Caco-2 (cell line): ENCODE measurements at places on chromosomes 1 and 21. TPM values are rescaled to one million over a fixed set of nuclear protein-coding genes. Genes with fewer than 3 reads are reported as not detected.
A peak's percentile ranks its signal among the peaks of the same experiment; 100 is the strongest.

The CELA3B gene
- total RNA-seq: not detected in 2 replicates

DNA sequence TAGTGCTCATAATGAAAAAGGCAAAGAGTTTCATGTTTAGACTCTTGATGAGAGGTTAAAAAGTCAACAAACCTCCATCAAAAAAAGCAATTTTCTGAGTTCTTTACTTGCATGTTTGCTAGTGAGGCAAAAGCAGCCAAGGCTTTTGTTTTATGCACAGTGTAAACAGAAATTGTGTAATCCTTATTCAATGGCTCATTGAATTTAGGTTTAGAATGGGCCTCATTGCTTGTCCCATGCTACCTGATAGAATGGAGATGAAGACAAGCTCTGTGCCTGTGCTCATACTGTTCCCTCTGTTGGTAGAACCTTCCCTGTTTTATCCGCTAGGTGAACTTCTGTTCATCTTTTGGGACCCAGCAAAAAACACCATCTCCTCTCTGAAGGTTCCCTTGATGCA lies 10.0 kb upstream of the LRRC8D start:
- peaks cover 46% of the 10 kb centered on the region for H3K4me1 ChIP-seq
- no peaks in the 10 kb centered on the region for H3K27me3 ChIP-seq
- DNase-seq: no peak
- H3K36me3 ChIP-seq: no peaks in the 10 kb centered on the region
- H3K4me3 ChIP-seq: no peak overlapping the region

DNA sequence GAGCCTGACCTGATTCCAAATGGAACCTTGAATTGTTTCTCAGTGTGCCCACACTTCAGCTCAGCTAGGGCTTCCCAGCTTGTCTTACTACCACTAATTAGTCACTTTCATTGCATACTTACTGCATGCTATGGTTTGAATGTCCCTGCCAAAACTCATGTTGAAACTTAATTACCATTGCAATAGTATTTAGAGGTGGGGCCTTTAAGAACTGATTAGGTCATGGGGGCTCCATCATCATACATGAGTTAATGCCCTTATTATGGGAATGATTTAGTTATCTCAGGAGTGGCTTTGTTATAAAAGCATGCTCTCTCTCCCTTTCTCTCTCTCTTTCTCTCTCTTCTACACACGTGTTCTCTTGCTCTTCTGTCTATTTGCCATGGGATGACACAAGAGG lies 68.3 kb downstream of the NENF start:
- no peak overlapping the region for H3K27ac ChIP-seq
- no peaks in the 10 kb centered on the region for H3K36me3 ChIP-seq
- H3K4me1 ChIP-seq: peaks cover 5% of the 10 kb centered on the region
- DNase-seq: no peak

DNA sequence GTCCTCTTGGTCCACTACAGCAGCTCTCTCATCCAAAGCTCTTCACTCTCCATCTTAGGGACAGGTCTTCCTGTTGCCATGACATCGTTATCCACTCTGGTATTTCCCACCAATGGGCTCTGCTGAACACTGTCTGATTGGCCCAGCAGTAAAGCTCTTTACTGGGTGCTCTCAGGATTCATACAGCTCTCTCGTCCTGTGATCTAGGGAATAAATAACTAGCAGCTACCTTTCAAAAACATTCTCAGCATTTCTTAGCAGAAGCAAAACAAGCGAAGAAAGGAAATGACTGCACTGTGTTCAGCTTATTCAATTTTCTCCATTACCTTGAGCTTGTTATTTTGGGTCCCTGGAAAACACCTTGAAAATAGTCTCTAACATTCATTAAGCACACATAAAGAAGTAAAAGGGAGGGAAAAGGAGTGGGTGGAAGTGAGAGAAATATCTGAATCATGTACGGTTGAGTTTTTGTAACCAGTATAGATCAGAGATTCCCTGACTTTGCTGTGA lies 163.4 kb upstream of the SGIP1 start:
- no peak overlapping the region for H3K4me3 ChIP-seq
- no peaks in the 10 kb centered on the region for H3K27me3 ChIP-seq
- no peaks in the 10 kb centered on the region for H3K4me1 ChIP-seq
- H3K27ac ChIP-seq: no peak overlapping the region
- no peaks in the 10 kb centered on the region for H3K36me3 ChIP-seq
- no peak for DNase-seq

- no peak overlapping the region for H3K4me3 ChIP-seq
- no peaks in the 10 kb centered on the region for H3K36me3 ChIP-seq
- no peak overlapping the region for H3K27ac ChIP-seq
- H3K27me3 ChIP-seq: no peaks in the 10 kb centered on the region
These were observed 149.4 kb downstream of the NFIA start for GRCh38 chr1:61231795-61232194.

The RYR2 gene
- 3.4 and 3.6 TPM in 2 replicates for total RNA-seq

GRCh38 chr1:205003358-205004131 lies 39.5 kb upstream of the CNTN2 start:
- no peak overlapping the region for H3K27ac ChIP-seq
- peak; percentile 53 for DNase-seq
- no peaks in the 10 kb centered on the region for H3K27me3 ChIP-seq
- no peaks in the 10 kb centered on the region for H3K36me3 ChIP-seq
- H3K4me3 ChIP-seq: no peak overlapping the region

The HMCN1 gene
- total RNA-seq: 0.02 and 0.49 TPM in 2 replicates

GRCh38 chr1:170377896-170378634 lies 153.9 kb upstream of the GORAB start:
- DNase-seq: no peak
- H3K36me3 ChIP-seq: no peaks in the 10 kb centered on the region
- H3K4me3 ChIP-seq: no peak overlapping the region
- H3K27ac ChIP-seq: no peak overlapping the region

GRCh38 chr1:199522338-199522737 lies 505.2 kb upstream of the NR5A2 start:
- H3K36me3 ChIP-seq: no peaks in the 10 kb centered on the region
- no peaks in the 10 kb centered on the region for H3K27me3 ChIP-seq
- no peaks in the 10 kb centered on the region for H3K4me1 ChIP-seq
- H3K4me3 ChIP-seq: no peak overlapping the region
- no peak overlapping the region for H3K27ac ChIP-seq

DNA sequence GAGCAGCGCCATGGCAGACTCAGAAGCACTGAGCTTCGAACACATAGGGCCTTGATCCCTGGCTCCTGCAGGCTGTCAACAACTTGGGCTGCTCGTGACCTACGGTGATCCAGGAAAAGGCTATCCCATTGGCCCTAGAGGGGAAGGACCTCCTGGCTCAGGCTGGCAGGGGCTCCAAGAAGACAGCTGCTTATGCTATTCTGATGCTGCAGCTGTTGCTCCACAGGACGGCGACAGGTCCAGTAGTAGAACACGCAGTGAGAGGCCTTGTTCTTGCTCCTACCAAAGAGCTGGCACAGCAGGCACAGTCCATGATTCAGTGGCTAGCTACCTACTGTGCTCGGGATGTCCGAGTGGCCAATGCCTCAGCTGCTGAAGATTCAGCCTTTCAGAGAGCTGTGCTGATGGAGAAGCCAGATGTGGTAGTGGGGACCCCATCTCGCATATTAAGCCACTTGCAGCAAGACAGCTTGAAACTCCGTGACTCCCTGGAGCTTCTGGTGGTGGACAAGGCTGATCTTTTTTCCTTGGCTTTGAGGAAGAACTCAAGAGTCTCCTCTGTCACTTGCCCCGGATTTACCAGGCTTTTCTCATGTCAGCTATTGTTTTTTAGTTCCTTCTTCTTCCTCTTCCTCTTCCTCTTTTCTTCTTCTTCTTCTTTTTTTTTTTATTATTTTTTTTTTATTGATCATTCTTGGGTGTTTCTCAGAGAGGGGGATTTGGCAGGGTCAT lies 18.9 kb downstream of the ITLN2 start:
- H3K27me3 ChIP-seq: no peaks in the 10 kb centered on the region
- no peaks in the 10 kb centered on the region for H3K36me3 ChIP-seq
- no peak overlapping the region for H3K4me3 ChIP-seq
- no peaks in the 10 kb centered on the region for H3K4me1 ChIP-seq
- no peak overlapping the region for H3K27ac ChIP-seq

DNA sequence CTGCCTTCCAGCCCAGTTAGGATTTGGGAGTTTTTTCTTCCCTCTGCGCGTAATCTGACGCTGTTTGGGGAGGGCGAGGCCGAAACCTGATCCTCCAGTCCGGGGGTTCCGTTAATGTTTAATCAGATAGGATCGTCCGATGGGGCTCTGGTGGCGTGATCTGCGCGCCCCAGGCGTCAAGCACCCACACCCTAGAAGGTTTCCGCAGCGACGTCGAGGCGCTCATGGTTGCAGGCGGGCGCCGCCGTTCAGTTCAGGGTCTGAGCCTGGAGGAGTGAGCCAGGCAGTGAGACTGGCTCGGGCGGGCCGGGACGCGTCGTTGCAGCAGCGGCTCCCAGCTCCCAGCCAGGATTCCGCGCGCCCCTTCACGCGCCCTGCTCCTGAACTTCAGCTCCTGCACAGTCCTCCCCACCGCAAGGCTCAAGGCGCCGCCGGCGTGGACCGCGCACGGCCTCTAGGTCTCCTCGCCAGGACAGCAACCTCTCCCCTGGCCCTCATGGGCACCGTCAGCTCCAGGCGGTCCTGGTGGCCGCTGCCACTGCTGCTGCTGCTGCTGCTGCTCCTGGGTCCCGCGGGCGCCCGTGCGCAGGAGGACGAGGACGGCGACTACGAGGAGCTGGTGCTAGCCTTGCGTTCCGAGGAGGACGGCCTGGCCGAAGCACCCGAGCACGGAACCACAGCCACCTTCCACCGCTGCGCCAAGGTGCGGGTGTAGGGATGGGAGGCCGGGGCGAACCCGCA lies at the start of gene PCSK9:
TSS of gene PCSK9 (plus strand) at position 207 of the 741 bp plus-strand sequence. CDS start at position 497, 290 bp downstream.
- peak within 1 kb of the TSS; percentile 96 for H3K4me3 ChIP-seq
- peaks cover 9% of the 10 kb centered on the region for H3K4me1 ChIP-seq
- no peaks in the 10 kb centered on the region for H3K27me3 ChIP-seq
- peak; percentile 82 for DNase-seq
- peaks cover 1% of the 10 kb centered on the region; the same call in 1 of the 2 replicates for H3K36me3 ChIP-seq
- peak within 1 kb of the TSS; percentile 72 for H3K27ac ChIP-seq

- no peaks in the 10 kb centered on the region for H3K36me3 ChIP-seq
- DNase-seq: no peak
- H3K27me3 ChIP-seq: no peaks in the 10 kb centered on the region
- H3K27ac ChIP-seq: no peak overlapping the region
These were observed 8.5 kb downstream of the C1orf141 start for GRCh38 chr1:67126111-67126746.

DNA sequence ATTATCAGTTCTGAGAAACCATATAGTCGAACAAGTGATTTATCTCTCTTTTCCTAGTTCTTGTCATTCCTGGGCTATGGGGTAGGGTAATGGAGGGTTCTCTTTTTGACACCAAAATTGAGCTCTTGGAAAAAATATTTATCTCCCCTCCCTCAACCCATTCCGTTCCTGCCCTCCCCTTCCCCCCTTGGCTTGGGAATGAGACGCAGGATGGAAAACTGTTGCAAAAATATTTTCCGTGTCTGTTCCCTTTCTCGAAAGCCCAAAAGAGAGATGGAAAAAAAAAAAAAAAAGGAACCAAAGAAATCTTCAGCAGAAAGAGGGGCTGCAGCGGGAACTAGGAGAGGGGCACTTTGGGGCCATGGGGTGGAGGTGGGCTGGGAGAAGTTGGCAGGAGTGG lies 766 bp downstream of the ATP2B4 start:
- H3K27ac ChIP-seq: peak overlapping the region; percentile 89
- H3K4me3 ChIP-seq: peak overlapping the region; percentile 57
- no peaks in the 10 kb centered on the region for H3K36me3 ChIP-seq
- H3K27me3 ChIP-seq: no peaks in the 10 kb centered on the region
- DNase-seq: no peak

The EXTL1 gene
- total RNA-seq: 0.09 and 0.34 TPM in 2 replicates

GRCh38 chr1:210252621-210253051 lies 20.0 kb downstream of the SERTAD4 start:
- no peaks in the 10 kb centered on the region for H3K36me3 ChIP-seq
- H3K4me3 ChIP-seq: peak overlapping the region; percentile 4; the same call in 1 of the 2 replicates
- DNase-seq: peak; percentile 68
- peaks cover 15% of the 10 kb centered on the region for H3K4me1 ChIP-seq
